ENCODE measurements at places on chromosomes 1 and 21.

GRCh38 chr1:177585302-177586220 lies 384.3 kb downstream of the SEC16B start:
- DNase-seq = no peak

- no peak for DNase-seq
Measured at GRCh38 chr21:27761623-27762022, 794.7 kb upstream of the ADAMTS5 start.

DNA sequence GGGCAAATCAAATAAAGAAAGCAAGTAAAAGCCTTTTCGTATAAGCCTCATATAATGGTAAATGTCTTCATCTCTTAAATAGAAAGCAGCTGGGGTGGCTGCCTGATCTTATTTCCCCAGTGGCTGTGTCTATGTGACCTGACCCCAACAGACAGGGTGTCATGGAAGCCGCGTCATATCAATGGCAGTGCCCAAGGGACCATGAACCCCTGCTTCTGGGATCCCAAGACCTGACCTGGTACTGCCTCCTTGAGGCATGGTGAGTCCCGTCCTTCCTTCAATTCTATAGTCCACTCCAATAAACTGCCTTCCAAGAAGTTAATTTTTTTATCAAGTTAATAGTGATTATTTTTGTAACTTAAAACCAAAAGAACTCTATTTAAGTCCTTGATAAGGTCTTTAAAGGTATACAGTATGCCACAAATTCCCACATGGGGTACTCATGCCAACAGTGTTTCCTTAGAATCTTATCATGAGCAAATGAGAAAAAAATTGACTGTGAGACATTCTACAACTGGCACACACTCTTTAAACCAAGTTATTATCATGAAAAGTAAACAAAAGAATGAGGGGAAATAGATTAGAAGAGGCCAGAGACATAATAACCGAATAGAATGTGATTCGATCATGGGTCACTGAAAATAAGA lies 104.6 kb downstream of the ADSS2 start:
- no peak for DNase-seq

GRCh38 chr21:42406201-42406621 lies 2.5 kb downstream of the UBASH3A start:
- no peak for DNase-seq

GRCh38 chr1:111911776-111912515 lies 77.5 kb downstream of the KCND3 start:
- DNase-seq = no peak

GRCh38 chr21:26227130-26227529 lies 56.6 kb upstream of the APP start:
- no peak for DNase-seq

- no peak for DNase-seq
Measured at GRCh38 chr1:240577095-240577494, 34.9 kb downstream of the GREM2 start.

GRCh38 chr1:80645621-80646020 lies 1155.1 kb upstream of the ADGRL2 start:
- DNase-seq = no peak

DNA sequence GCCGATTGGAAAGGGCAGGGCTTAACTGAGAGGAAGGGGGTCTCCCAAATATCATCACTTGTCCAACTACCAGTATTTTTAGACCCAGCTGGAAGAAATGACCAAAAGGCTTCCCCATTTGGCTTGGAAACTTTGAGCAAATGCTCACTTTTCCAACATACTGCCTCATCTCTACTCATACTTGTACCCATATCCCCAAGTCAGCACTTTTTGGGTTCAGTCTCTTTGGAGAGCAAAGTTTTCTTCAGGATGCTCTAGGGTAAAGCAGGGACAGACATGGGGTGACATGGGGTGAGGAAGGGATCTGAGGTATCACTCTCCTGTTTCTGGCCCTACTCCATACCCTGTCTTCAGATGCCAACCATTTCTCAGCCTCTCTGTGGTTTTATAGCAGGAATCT lies 27.2 kb downstream of the LRRN2 start:
- no peak for DNase-seq

DNA sequence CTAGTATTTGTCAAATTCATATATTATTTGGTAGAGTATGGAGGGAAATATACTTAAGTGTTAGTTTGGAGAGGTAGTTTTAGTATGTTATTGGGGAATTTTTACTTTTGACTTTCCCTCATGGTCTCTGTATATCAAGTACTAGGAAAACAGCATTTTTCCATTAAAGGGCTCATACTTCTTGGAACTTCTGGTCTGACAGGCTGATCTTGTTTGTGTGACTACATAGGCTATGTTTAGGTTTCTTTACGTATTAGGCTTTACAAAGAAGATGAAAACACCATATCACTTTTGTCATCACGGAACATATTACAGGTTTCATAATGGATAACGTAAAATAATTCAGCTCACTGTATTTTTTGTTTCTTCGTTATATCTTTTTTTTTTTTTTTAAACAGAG lies 30.8 kb downstream of the POU2F1 start:
- no peak for DNase-seq

GRCh38 chr1:11059155-11059967 lies 457 bp downstream of the SRM start:
- no peak for DNase-seq

DNA sequence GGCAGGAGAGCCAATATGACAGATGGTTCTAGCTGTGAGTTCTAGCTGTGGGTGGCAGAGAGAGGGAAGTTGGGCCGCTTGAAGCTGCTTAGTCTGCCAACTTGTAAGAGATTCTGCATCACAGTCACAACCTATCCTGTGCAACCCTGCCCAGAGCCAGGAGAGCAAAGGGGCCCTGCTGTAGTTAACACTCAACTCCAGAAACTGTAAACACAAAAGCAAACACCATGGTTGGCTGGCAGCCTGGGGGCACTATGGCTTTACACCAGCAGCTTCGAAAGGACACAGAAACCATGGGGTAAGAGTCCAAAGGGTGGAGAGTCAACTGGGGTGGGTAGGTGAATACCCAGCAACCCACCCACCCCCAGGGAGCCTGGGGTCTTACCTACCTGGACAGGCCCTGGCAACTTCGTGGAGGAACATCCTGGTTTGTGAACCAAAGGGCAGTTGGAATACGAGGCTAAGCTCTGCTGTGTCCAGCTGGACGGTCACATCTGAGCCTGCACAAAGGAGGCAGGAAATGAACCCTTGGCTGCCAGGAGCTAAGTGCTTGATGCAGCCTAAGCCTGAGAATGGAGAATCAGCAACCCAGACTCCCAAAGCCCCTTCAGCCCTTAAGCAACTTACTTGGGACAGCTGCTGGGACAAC lies 6.4 kb downstream of the INPP5B start:
- DNase-seq = no peak

- no peak for DNase-seq
Measured at GRCh38 chr1:29481031-29481430, 244.7 kb downstream of the PTPRU start.

DNA sequence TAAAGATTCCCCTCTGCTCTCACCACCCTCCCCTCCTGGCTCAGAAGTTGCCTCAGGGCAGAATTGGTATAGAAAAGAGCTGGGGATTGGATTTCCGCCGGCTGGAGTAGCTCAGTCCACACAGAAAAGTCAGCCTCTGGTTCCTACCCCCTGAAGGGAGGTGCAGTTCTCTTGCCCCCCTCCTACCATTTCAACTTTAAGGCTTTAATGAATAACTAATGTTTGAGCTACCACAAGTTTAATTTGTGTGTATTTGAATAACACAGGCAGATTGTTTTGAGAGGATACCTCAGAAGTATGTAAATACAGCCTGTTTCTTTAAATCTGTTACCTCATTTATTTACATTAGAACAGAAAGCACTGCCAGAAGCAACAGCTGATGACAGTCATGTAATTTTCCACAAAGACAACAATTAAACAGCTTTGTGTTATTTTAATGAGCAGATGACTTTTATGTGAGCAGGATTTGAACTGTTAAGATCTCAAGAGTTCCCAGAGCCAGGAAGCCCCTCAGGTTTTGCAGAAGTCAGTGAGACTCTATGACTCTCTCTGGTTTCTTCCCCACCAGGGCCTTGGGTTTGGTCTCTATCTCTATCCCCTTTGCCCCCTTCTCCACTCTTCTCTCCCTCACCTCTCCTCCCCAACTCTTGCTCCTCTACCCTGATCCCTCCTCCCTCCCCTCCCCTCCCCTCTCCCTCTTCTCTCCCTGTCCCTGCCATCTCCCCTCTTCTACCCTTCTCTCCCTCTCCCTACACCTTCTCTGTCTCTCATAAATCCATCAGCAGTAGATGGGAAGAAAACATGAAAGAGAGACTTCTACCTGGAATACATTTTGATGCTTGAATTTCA lies 26.3 kb downstream of the DUSP10 start:
- no peak for DNase-seq

- no peak for DNase-seq
Measured at GRCh38 chr21:29342363-29342957, 43.7 kb downstream of the BACH1 start.

DNA sequence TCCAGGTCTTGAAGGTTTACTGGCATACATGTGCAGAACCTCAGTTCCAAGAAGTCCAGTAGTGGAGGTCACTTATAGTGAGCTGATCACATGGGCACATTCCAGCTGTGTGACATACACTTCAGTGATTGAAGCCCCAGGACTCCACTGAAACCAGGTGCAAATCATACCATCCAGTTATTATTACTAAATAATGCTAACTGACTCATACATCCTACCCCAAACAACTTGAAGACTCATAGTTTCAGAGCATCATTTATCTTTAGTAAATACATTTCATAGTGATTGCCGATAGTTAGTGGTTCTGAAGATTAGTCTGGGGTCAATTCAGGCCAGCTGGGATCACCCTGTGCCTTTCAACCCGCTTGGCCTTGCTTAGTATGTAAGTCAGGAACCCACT lies 137.9 kb upstream of the UBE2U start:
- no peak for DNase-seq

Data from amniotic stem cell (primary cell).